Fibroblast of skin of abdomen (primary cell): ENCODE measurements at places on chromosomes 7 and 10.
A peak's percentile ranks its signal among the peaks of the same experiment; 100 is the strongest.

- DNase-seq: peak; percentile 0
These were observed 499.7 kb downstream of the CALN1 start for GRCh38 chr7:71912476-71912875.

- peak; percentile 60 for DNase-seq
These were observed 1.1 kb downstream of the DDIT4 start for GRCh38 chr10:72274730-72275350.

DNA sequence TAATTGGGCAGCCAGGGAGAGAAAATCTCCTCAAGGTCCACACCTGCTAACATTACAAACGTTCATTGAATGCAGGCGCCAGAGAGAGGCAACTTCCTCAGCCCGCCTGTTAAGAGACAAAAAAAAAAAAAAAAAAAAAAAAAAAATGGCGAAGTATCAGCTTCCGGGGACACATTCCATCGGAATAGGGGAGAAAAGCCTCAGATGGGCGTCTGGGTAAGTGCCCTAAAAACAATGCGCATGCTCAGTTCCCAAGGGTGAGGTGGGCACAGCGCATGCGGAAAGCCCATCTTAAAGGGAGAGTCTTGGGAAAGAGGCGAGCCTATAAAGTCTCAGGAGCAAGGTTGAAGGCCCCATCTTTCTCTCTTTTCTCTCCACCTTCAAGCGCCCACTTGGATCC, 1139.7 kb upstream of the CELF2 start:
- DNase-seq: no peak

- no peak for DNase-seq
These were observed 16.6 kb downstream of the PLPP4 start for GRCh38 chr10:120473593-120473992.

- no peak for DNase-seq
These were observed 88.8 kb upstream of the ITGB1 start for GRCh38 chr10:33046792-33047191.

GRCh38 chr7:127550247-127550646, 35.1 kb downstream of the GCC1 start:
- DNase-seq: no peak

DNA sequence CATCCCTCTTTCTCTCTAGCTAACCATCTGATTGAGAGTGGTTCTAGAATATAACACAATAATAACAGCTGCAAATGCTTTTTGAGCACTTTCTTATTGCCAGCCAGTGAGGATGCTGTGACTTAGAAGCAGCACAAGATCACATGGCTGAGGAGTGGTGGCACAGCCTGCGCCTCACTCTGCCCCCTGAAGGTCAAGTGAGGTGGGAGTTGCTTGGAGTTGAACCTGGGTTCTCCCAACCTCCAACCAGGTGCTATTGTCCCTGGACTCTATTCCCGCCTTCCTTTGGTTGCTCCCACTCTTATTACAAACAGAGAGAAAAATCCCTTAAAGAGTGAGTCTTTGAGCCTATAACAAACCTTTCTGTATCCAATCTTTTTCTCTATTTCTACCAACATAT, 280.3 kb upstream of the PODXL start:
- DNase-seq: no peak

GRCh38 chr7:101330011-101330484, 8.4 kb upstream of the IFT22 start:
- DNase-seq: no peak

GRCh38 chr7:92446869-92447344, 375 bp upstream of the GATAD1 start:
- no peak for DNase-seq

- no peak for DNase-seq
These were observed 111.3 kb downstream of the ETV1 start for GRCh38 chr7:13878154-13878553.

- no peak for DNase-seq
These were observed 166.9 kb upstream of the WDR11 start for GRCh38 chr10:120684226-120684625.

DNA sequence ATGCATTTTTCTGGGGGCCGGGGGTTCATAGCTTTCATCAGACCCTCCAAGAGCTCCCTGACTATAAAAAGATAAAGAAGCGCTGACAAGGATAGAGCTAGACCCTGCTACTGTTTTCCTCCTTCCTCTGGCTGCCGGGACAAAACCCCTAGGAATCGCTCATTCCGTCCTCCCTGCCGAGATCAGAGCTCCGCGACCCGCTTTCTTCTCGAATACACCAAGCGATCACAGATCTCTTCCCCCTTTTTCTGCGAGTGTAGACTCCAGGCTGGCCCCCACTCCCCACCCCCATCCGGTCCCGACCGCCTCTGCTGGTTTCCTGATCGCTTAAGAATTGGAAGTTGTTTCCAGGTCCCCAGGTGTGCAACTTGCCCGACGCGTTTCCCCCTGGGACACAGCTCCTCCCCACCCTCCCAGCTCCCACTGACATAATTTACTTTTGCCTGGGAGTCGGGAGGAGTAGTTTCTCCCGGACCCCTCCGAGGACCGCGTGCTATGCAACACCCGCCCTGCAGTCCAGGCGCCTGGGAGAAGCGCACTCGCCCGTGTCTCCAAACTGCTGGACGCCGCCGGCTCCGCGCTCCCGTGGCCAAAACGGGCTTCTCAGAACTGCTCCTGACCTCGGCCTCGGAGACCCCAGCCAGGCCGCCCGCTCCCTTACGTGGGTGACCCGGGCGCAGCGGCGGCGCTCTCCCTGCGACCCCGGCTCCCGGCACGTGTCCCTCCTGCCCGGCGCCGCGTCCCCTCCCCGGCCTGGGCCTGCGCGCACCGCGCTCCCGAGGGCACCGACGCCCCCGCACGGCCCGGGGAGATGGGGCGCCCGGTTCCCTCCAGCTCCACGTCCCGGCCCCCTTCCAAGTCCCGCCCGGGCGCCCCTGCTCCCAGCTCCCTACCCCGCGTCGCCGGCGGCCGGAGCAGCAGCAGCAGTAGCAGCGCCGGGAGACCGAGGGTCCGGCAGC, 552 bp downstream of the IL15RA start:
- DNase-seq: peak; percentile 30

DNA sequence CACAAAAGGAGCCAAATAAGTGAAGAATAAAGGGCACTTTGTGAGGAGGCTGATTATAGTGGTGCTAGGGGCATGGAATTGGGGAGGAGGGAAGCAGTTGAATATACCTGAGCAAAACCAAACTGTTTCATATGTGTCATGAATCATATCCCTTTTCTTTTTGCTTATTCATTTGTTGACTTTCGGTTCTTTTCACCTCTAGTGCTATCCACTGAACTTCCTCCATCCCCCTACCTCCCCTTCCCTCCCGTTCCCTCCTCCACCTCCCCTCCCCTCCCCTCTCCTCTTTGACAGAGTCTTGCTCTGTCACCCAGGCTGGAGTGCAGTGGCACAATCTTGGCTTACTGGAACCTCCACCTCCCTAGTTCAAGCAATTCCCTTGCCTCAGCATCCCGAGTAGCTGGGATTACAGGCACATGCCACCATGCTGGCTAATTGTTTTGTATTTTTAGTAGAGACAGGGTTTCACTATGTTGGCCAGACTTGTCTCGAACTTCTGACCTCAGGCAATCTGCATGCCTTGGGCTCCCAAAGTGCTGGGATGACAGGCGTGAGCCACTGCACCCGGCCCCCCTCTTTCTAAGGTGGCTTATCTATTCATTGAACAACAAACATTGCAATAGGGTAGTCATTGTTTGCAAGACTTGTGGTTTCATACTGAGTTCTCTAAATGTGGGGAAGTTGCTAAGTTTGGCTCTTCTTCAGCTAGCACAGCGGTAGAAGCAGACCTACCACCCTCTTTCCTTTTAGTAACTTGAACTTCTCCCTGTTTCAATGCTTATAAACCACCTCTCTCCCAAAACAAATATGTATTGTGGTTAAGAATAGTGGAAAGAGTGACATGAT, 150.4 kb upstream of the PRPS1L1 start:
- no peak for DNase-seq

DNA sequence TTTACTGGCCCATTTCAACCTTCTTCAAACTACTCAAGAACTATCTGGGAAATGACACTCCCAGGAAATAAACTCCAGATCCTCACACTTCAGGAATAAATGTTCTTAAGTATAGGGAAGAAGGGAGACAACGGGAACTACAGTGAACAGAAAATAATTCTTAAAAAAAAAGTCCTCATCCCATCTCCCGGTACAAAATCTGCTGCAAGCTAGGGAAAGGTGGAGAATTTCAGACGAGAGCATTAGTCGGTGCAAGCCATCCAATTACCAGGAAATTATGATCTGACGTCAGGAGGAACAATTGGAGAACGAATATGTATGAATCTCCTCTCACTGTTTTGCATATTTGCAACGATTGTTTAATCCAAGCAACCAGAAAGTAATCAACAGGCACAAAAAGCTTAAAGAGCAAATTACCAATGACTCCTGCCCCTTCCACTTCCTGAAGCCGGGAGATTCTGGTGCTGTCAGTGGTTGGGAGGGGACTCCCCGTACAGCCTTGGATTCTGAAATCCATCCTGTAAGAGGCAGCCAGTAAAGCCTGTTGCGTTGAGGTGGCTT, 15.1 kb upstream of the GATA3 start:
- no peak for DNase-seq

GRCh38 chr10:97426776-97427570, 982 bp downstream of the PGAM1 start:
- no peak for DNase-seq

DNA sequence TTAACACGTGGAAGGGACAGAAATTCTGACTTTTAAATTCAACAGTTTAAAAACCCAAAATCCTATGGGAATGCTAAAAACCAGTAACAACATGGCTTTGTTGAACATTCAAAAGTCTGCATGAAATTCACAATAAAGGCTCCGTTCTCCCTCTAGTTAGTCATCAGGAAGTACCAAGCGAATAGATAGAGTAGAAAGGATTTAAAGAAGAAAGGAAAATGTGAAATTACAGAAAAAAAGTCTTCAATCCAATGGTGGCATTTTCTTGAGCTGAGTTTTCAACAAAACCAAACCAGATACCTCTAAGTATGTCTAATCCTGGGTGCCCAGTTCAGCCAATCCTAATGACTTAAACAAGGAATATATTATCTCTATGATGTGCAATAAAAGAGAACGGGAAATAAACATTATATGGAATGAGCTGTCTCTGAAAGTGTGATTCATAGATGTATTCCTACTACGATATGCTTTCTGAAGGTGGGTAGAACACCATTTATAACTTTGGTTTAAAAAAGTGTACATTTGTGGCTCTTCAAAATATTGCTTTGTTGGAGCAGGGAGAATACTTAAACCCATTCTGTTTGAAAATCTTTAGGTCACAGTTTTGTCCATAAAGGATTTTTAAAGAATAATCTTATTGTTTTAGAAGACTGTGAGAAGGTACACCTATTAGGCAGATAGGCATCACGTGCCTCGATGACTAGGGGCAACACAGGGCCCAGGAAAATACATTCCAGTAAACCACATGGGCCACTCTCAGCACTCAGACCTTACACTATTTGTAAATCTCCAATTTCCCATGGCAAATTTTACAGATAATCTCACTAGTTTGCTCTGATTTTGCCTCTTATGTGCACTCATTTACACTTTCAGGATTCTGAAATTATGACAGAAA, 87.7 kb downstream of the CUBN start:
- DNase-seq: no peak

GRCh38 chr10:121695731-121696464, 97.7 kb upstream of the FGFR2 start:
- DNase-seq: no peak

GRCh38 chr7:48173756-48174382, 2.6 kb downstream of the ABCA13 start:
- peak; percentile 36 for DNase-seq

DNA sequence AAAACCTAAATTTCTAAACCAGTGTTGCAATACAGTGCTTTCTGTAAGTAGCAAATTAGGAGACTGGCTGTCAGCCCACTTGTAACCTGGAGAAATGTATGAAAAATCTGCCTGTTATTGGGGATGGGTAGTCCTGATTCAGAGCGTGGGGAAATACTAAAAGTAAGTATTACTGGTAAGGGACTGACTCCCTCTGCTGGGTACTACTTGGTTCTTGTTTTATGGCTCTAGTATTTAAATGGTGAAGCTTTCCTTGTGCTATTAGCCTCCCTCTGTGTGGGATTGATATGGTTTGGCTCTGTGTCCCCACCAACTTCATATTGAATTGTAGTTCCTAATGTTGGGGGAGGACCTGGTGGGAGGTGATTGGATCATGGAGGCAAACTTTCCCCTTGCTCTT, 886.1 kb downstream of the SORCS1 start:
- peak; percentile 25 for DNase-seq

GRCh38 chr10:67259319-67259929, 333.6 kb downstream of the LRRTM3 start:
- no peak for DNase-seq
